ENCODE measurements at places on chromosomes 7 and 10. TPM values are rescaled to one million over a fixed set of nuclear protein-coding genes. Genes with fewer than 3 reads are reported as not detected.

DNA sequence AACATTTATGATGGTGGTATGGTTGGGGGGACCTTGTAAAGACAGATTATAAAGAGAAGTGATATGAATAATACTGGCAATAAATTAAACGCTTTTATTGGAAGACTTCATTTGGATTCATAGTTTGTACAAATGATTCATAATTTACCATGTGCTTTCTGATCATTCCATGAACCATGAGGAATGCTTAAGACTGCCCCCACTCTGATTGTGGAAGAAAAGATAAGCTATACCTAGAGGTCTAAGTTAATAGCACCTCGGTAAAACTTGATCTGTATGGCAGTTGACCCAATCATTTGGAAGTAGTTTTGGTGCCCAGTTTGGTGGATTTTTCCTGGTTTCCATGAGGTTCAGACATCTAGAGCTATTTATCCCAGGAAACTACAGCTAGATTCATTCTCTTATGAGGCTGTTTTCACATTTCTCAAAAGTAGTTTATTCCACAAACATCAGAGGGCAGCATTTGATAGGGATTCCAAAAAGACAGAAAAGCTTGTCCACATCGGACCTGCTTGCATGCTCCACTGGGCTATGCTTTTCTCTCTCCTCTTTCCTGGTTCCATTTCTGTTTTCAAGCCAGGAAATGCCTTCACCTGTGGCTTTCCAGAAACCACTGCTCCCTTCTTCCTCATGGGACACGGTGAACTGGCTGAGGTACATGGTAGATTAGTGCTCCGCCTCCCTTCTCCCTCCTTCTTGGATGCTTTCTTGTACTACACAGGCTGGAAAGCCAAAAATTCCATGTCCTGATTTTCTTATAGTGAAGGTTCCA lies 29.2 kb downstream of the TFAM start:
- no peaks in the 10 kb centered on the region for H3K4me1 ChIP-seq
- H3K27me3 ChIP-seq: no peaks in the 10 kb centered on the region
- no peaks in the 10 kb centered on the region for H3K36me3 ChIP-seq
- H3K4me3 ChIP-seq: no peak overlapping the region

DNA sequence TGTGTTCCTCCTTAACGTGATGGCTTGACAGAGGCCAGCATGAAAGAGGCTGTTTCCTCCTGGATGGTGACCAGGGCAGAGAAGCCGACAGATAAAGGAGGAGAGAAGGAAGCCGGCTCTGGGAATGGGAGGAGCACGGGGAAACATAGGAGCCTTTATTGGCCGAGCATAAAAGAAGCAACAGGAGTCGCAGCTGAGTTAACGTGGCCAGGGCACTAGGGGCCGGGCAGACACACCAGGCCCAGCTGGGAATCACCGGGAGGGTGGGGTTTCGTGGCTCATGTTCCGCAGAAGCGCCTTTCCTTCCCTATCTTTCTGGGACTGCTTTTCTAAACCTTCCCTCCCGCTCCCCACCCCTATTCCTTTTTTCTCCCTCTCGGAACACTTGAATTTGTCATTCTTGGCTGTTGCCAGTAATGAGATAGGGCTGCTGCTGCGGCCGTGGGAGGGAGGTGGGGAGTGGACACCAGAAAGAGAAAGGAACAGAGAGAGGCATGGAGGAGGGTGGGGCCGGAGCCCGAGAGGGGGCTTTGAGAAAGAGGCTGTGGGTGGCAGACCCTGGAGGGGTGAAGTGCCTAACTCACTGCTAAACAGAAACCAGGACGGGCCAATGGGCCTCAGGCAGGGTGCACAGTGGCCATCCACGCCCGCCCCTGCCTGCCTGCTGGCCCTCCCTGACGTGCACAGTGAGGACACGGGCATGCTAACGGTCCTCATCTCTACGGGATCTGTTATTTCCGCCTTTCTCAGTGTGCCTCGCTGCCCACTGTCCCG lies 65.2 kb downstream of the COL13A1 start:
- DNase-seq: peak; percentile 79
- H3K4me3 ChIP-seq: no peak overlapping the region
- peak overlapping the region; percentile 9 for H3K27ac ChIP-seq
- H3K36me3 ChIP-seq: no peaks in the 10 kb centered on the region
- H3K27me3 ChIP-seq: no peaks in the 10 kb centered on the region

DNA sequence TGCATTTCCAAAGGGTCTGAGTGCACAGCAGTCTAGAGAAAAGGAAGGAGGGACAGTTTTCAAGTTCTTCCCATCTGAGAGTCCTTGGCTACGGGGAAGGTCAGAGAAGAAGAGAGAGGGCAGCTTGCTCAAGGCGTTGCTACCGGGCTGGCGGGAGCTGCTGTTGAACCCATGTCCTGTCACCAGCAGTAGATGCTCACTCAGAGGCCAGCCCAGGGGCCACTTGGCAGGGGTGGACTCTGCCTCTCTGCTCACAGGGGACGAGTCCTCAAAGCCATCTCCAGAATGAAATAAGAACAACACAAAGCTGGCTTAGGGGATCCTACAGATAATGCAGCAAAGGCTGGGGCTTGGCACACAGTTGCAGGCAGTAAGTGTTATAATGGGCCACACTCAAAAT lies 231.5 kb downstream of the TNS3 start:
- H3K4me3 ChIP-seq: no peak overlapping the region
- no peak overlapping the region for H3K27ac ChIP-seq
- H3K4me1 ChIP-seq: peaks cover 18% of the 10 kb centered on the region
- no peak for DNase-seq
- no peaks in the 10 kb centered on the region for H3K27me3 ChIP-seq

DNA sequence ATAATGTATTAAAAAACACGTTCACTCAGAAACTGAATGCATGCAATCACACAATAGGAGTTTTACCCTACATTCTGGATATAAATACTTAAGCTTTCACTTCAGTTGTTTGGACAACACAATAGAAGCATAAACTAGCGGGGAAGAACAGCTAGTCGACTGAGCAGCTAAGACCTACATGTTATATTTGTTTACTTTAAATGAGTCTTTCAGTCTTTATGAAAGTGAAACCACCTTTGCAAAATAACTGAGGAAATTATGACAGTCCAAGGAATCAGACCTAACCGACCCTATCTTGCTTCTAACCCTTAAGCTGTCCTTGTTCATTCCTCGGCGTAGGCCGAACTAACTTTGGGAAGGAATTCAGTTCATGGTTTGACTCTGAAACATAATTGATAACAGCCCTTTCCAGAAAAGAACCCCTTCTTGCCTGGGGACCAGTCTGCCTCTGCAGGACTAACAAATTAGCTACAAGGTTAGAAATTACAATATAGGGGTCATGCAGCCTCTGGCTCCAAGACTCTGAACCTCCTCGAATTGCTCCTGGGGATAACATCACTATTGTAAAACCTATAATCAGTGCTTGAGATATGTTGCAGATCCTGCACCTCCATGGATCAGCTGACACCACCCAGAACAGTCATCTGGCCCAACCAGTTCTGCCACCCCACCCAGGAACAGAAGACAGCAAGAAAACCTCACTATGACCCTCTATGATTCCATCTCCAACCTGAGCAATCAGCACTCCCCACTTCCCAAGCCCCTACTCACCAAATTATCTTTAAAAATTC lies 185.1 kb upstream of the KLF6 start:
- H3K4me1 ChIP-seq: peaks cover 3% of the 10 kb centered on the region
- H3K27me3 ChIP-seq: no peaks in the 10 kb centered on the region
- H3K27ac ChIP-seq: no peak overlapping the region
- no peak overlapping the region for H3K4me3 ChIP-seq
- H3K36me3 ChIP-seq: no peaks in the 10 kb centered on the region

DNA sequence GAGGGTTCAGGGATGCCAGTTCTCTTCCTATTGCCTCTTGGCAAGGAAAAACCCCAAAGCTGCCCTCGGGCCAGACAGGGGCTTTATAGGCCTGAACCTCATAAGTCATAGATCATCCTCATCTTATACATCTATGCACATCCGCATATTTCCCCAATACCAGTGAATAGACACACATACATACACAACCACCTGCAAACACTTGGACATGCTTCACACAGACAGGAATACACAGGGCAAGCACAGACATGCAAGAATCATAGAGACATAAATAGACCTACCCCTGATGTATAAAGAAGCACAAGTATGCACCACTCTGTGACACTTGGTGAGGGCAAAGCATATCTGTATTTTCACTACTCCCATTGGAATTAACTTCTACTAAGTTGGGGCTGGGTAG lies 30.7 kb downstream of the MBL2 start:
- no peaks in the 10 kb centered on the region for H3K4me1 ChIP-seq
- no peak overlapping the region for H3K4me3 ChIP-seq
- no peak overlapping the region for H3K27ac ChIP-seq
- no peak for DNase-seq
- no peaks in the 10 kb centered on the region for H3K36me3 ChIP-seq

- H3K4me3 ChIP-seq: no peak overlapping the region
- no peak overlapping the region for H3K27ac ChIP-seq
- DNase-seq: no peak
- no peaks in the 10 kb centered on the region for H3K27me3 ChIP-seq
- no peaks in the 10 kb centered on the region for H3K36me3 ChIP-seq
- H3K4me1 ChIP-seq: no peaks in the 10 kb centered on the region
Measured at GRCh38 chr7:153616711-153617325, 435.4 kb upstream of the DPP6 start.

DNA sequence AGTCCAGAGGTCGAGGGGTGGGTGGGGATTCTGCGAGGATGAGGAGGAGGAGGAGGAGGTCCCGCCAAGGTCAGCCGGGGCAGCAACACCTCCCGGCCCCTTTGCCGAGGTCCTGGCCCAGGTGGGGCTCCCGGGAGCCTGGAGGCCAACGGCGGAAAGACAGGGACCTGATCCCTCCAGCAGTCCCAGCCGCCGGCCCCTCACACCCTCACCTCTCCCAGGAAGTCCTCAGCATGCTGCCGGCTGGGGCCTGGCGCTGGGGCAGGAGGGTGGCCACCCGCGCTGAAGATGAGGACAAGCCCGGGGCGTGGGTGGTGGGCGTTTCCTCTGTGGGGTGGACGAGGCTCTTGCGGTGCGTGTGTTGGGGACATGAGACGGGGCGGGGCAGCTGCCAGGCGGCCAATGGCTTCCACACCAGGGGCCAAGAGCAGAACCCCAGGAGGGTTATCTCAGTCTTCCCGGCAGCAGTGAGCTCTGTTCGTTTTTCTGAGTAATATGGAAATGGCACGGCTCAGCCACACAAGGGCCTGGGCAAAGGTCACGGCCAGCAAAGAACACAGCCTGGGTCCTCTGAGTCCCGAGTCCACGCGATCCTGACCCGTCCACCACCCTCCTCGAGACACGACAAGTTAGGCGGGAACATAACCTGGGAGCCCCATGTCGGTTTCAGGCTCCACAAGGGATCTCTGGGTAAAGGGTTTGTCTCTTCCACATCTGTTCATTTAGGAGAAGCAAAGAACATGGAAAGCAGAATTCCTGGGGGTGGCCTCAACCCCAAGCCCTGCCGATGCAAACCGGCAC lies 82.9 kb upstream of the PDGFA start:
- H3K27ac ChIP-seq: peak overlapping the region; percentile 74
- H3K27me3 ChIP-seq: no peaks in the 10 kb centered on the region
- peak; percentile 92 for DNase-seq
- H3K4me3 ChIP-seq: peak overlapping the region; percentile 25
- peaks cover 32% of the 10 kb centered on the region for H3K4me1 ChIP-seq
- H3K36me3 ChIP-seq: peaks cover 16% of the 10 kb centered on the region

- no peaks in the 10 kb centered on the region for H3K27me3 ChIP-seq
- peak; percentile 71 for DNase-seq
- H3K4me1 ChIP-seq: peaks cover 5% of the 10 kb centered on the region
- peak overlapping the region; percentile 43 for H3K27ac ChIP-seq
- H3K4me3 ChIP-seq: no peak overlapping the region
- peaks cover 73% of the 10 kb centered on the region for H3K36me3 ChIP-seq
Measured at GRCh38 chr7:74527842-74528241, 74.1 kb downstream of the GTF2IRD1 start.

GRCh38 chr10:121680879-121681655 lies 82.8 kb upstream of the FGFR2 start:
- no peak overlapping the region for H3K27ac ChIP-seq
- DNase-seq: no peak
- H3K4me3 ChIP-seq: no peak overlapping the region
- H3K27me3 ChIP-seq: no peaks in the 10 kb centered on the region
- H3K36me3 ChIP-seq: no peaks in the 10 kb centered on the region
- peaks cover 2% of the 10 kb centered on the region for H3K4me1 ChIP-seq

The NUTM2A gene
- 1.3 TPM for polyA plus RNA-seq

The PARD3 gene
- polyA plus RNA-seq: 25.5 TPM

The CALHM1 gene
- 0.04 TPM for polyA plus RNA-seq

The CHST3 gene
- 4.7 TPM for polyA plus RNA-seq

The GRK5 gene
- polyA plus RNA-seq: 38.8 TPM

The THNSL1 gene
- polyA plus RNA-seq: 7.8 TPM

The TCAF1 gene
- 54.1 TPM for polyA plus RNA-seq

The ALOX5 gene
- polyA plus RNA-seq: 17.6 TPM

The ADIRF gene
- 11.4 TPM for polyA plus RNA-seq

Data from large intestine (tissue), 12 donors.